Keratinocyte (primary cell): ENCODE measurements at places on chromosomes 1 and 21.

DNA sequence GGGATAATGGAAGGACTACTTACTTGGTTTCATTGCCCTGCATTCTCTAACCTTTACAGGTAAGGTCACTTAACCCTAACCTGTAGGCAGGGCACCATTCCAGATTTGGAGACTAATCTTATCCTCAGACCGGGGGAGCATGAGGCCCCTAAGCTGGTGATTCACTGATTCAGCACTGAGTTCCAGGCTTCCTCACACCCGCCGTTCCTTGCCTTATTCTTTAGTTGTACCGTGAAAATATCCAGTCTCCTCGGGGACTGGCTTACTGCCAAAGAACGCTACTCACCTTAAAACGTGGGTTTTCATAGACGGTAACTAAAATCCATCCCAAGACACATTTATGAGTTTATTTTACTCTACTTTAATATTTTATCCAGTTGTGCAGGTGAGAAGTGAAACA, 44.3 kb upstream of the COL24A1 start:
- DNase-seq, result no peak

GRCh38 chr1:176789571-176790090, 326.7 kb downstream of the PAPPA2 start:
- DNase-seq, result no peak

- DNase-seq, result no peak
These were observed 99.0 kb upstream of the HNRNPU start for GRCh38 chr1:244963231-244963826.

GRCh38 chr1:166673722-166674121, 165.6 kb upstream of the POGK start:
- no peak for DNase-seq

- DNase-seq, result no peak
These were observed 52.3 kb downstream of the UBE4B start for GRCh38 chr1:10085076-10085475.
